ENCODE measurements at places on chromosomes 2 and 18.

DNA sequence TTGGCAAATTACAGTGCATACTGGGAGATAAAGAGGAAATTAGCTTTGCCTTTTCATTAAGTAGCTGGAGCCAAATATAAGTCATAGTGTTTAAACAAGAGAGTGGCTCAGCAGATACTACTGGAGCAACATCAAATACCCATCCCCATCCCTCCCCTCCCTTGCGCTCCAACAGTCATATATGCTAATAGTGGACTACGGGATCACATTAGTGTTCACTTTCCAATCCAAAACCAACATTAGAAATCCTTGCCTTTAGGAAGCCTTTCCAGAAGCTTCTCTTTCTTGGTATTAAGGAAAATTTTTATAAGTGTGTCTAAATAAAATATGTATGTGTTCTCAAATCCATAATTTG is 1669.3 kb downstream of the SUCLG1 start:
- DNase-seq, result no peak
- no peak overlapping the region for H3K27ac ChIP-seq
- no peaks in the 10 kb centered on the region for H3K4me1 ChIP-seq
- no peaks in the 10 kb centered on the region for H3K27me3 ChIP-seq
- H3K36me3 ChIP-seq, result no peaks in the 10 kb centered on the region

GRCh38 chr18:53797998-53798495 is 426.4 kb downstream of the MBD2 start:
- no peaks in the 10 kb centered on the region for H3K27me3 ChIP-seq
- no peak overlapping the region for H3K27ac ChIP-seq
- no peaks in the 10 kb centered on the region for H3K4me1 ChIP-seq
- DNase-seq, result no peak

GRCh38 chr18:384897-385296 is 115.6 kb downstream of the COLEC12 start:
- H3K27me3 ChIP-seq, result peaks cover 24% of the 10 kb centered on the region
- DNase-seq, result no peak
- no peaks in the 10 kb centered on the region for H3K36me3 ChIP-seq
- H3K27ac ChIP-seq, result no peak overlapping the region

- DNase-seq, result no peak
- no peak overlapping the region for H3K4me3 ChIP-seq
- H3K27ac ChIP-seq, result no peak overlapping the region
Observed at GRCh38 chr2:66576311-66576560, 141.3 kb downstream of the MEIS1 start.

- no peak for DNase-seq
- no peak overlapping the region for H3K27ac ChIP-seq
- H3K36me3 ChIP-seq, result peaks cover 7% of the 10 kb centered on the region
- peaks cover 16% of the 10 kb centered on the region for H3K4me1 ChIP-seq
- no peak overlapping the region for H3K4me3 ChIP-seq
Observed at GRCh38 chr2:8392098-8392866, 289.6 kb upstream of the ID2 start.

- peak; percentile 22 for DNase-seq
- H3K27me3 ChIP-seq, result no peaks in the 10 kb centered on the region
- H3K4me3 ChIP-seq, result peak overlapping the region; percentile 69
- H3K4me1 ChIP-seq, result peaks cover 67% of the 10 kb centered on the region
- H3K27ac ChIP-seq, result peak overlapping the region; percentile 72
Observed at GRCh38 chr2:134127496-134127895, 126.4 kb upstream of the MGAT5 start.

DNA sequence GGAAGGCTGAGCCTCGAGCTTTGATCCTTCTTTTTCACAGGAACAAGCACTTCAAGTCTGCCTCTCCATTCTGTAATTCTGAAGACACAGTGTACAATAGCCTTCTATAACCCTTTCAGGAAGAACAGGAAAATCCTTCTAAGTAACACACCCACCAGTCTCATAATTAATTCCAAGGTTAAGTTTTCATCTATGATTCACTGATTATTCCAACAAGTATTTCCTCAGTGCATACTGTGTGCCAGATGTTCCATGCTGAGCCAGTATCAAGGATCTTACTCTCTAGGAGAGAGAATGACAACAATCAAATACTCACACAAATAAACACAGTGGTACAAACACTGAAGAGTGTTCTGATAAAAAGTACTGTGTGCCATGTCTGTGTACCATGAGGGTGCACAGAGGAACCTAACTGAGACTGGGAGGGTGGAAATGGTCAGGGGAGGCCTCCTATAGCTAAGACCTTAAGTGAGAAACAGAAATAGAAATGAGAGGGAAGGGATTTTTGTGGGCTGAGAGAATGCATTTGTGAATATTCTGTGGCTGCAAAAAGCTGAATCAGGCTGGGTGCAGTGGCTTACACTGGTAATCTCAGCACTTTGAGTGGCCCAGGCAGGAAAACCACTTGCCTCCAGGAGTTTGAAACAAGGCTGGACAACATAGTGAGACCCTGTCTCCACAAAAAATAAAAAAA is 7.3 kb upstream of the MTLN start:
- no peaks in the 10 kb centered on the region for H3K4me1 ChIP-seq
- no peak for DNase-seq
- H3K36me3 ChIP-seq, result no peaks in the 10 kb centered on the region

GRCh38 chr2:46849721-46850556 is 65.7 kb downstream of the MCFD2 start:
- no peak overlapping the region for H3K4me3 ChIP-seq
- no peak overlapping the region for H3K27ac ChIP-seq
- no peak for DNase-seq
- peaks cover 59% of the 10 kb centered on the region for H3K27me3 ChIP-seq
- H3K36me3 ChIP-seq, result no peaks in the 10 kb centered on the region

DNA sequence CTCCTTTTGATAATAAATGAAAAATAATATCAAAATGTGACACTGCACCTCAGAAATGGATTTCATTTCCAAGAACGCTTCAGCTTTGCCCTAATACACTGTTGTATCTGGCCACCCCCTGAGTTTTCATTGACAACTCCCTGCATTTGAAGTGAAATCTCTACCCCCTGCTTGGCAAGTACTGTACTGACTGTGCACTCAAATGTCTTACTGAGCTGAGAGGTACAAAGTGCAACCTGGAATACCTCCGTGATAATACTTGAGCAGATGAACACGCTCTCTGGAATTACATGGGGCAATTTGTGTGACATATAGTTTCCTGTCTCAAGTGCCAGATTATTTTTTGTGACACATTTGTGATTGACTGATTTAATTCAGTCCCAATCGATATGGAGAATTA is 231.1 kb downstream of the LRP1B start:
- no peak overlapping the region for H3K4me3 ChIP-seq
- no peaks in the 10 kb centered on the region for H3K4me1 ChIP-seq
- H3K36me3 ChIP-seq, result no peaks in the 10 kb centered on the region
- no peak overlapping the region for H3K27ac ChIP-seq
- no peaks in the 10 kb centered on the region for H3K27me3 ChIP-seq

DNA sequence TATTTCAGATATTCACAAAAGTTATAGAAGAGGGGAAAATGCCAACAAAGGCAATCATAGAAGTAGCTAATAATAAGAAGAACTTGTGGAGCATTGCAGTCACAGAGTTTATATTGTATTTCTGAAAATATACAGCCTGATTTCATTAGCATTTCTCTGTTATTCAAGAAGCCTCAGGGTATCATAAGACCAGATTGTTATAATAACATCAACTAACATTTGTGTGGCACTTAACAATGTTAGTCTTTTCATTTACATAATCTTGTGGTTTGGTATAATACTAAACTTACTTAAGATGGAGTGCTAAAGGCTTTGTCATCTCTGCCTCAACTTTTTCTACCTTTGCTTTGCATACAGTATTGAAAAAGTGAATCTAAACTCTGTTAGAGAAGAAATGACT is 61.6 kb upstream of the TACR1 start:
- H3K4me1 ChIP-seq, result no peaks in the 10 kb centered on the region
- no peak for DNase-seq
- H3K27me3 ChIP-seq, result peaks cover 10% of the 10 kb centered on the region
- H3K36me3 ChIP-seq, result no peaks in the 10 kb centered on the region

- peaks cover 6% of the 10 kb centered on the region for H3K4me1 ChIP-seq
- no peak overlapping the region for H3K4me3 ChIP-seq
- H3K36me3 ChIP-seq, result no peaks in the 10 kb centered on the region
- peaks cover 68% of the 10 kb centered on the region for H3K27me3 ChIP-seq
Observed at GRCh38 chr2:120349440-120349921, 3.5 kb downstream of the INHBB start.

GRCh38 chr2:169819106-169819505 is 5.6 kb downstream of the METTL5 start:
- DNase-seq, result no peak
- H3K4me1 ChIP-seq, result peaks cover 46% of the 10 kb centered on the region
- peaks cover 49% of the 10 kb centered on the region for H3K36me3 ChIP-seq
- H3K27ac ChIP-seq, result no peak overlapping the region
- H3K27me3 ChIP-seq, result no peaks in the 10 kb centered on the region
- no peak overlapping the region for H3K4me3 ChIP-seq

GRCh38 chr2:176356251-176356650 is 87.0 kb downstream of the MTX2 start:
- peaks cover 16% of the 10 kb centered on the region for H3K27me3 ChIP-seq
- H3K27ac ChIP-seq, result no peak overlapping the region
- H3K36me3 ChIP-seq, result peaks cover 3% of the 10 kb centered on the region
- no peaks in the 10 kb centered on the region for H3K4me1 ChIP-seq
- H3K4me3 ChIP-seq, result no peak overlapping the region

DNA sequence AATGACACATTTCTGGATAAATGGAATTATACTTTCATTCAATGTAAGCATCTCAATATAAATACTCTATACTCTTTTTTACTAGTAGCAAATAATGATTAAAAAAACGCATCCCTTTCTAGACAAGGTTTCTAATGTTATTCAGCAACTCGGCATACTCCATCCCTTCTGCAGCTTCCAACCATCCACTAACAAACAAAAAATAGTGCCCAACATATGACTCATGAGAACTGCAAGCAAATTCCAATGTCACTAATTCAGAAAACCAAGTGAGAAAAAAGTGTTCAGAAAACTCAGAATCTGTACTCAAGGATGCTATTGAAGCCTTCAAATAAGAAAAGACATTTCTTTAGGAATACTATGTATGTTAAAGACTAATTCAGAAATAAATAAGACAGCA is 140.0 kb downstream of the BAZ2B start:
- DNase-seq, result no peak
- no peak overlapping the region for H3K27ac ChIP-seq
- peaks cover 9% of the 10 kb centered on the region for H3K36me3 ChIP-seq
- peaks cover 3% of the 10 kb centered on the region for H3K4me1 ChIP-seq

GRCh38 chr2:207881902-207882301 is 112.2 kb upstream of the FZD5 start:
- H3K4me1 ChIP-seq, result no peaks in the 10 kb centered on the region
- no peak for DNase-seq
- peaks cover 7% of the 10 kb centered on the region for H3K36me3 ChIP-seq
- no peak overlapping the region for H3K27ac ChIP-seq

DNA sequence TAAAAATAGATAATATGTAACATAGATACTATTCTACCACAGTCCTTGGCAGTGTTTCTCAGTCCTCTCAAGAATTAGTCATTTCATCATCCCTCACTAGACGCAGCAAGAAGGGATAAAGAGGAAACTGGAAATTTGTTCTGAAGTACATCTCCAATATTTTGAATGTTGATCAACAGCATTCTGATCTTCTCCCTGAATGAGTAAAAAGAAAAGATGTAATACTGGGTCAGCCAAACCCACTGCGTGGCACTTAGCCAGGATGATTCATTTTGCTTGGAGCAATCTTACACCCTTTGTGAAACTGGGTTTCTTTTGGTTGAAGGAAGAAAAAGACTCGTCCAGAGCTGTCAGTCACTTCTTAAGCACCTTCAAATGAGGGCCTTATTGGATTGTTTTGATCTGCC is 54.1 kb downstream of the TAF1B start:
- DNase-seq, result no peak
- H3K27ac ChIP-seq, result peak overlapping the region; percentile 81
- peaks cover 2% of the 10 kb centered on the region for H3K4me1 ChIP-seq
- H3K27me3 ChIP-seq, result no peaks in the 10 kb centered on the region
- H3K4me3 ChIP-seq, result no peak overlapping the region

DNA sequence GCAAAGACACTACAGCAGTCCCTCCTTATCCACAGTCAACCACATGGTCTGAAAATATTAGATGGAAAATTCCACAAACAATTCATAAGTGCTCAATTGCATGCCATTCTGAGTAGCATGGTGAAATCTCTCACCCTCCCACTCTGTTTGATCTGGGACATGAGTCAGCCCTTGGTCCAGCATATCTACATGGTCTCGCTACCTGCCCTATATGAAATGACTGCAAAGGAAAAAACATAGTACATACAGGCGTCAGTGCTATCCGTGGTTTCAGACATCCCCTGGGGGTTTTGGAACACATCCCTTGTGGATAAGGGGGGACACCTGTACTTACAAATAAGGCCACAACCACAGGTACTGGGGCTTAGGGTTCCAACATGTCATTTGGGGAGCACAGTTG is 73.7 kb downstream of the CABLES1 start:
- H3K27ac ChIP-seq, result no peak overlapping the region
- H3K4me3 ChIP-seq, result no peak overlapping the region
- peaks cover 71% of the 10 kb centered on the region for H3K27me3 ChIP-seq
- no peak for DNase-seq

DNA sequence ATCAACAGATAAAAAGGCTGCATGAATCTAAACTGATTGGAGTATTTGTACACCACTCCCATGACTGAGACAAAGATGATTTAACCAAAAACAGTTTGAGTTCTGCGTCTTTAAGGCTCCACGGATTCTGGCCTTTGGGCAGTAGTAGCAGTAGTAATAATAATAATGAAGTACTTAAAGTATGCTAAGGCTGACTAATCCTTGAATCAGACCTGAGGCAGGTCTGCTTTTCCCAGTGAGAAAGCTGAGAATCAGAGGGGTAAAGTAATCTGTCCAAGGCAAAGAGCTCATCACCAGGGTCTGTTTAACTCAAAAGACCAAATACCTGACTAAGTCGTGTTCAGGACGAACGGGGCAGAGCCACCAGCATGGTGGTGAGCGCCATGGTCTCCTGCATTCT is 61.4 kb downstream of the ID2 start:
- no peaks in the 10 kb centered on the region for H3K27me3 ChIP-seq
- H3K27ac ChIP-seq, result no peak overlapping the region
- no peaks in the 10 kb centered on the region for H3K4me1 ChIP-seq
- no peak for DNase-seq
- H3K36me3 ChIP-seq, result peaks cover 9% of the 10 kb centered on the region

- no peaks in the 10 kb centered on the region for H3K27me3 ChIP-seq
- peaks cover 8% of the 10 kb centered on the region for H3K36me3 ChIP-seq
- H3K27ac ChIP-seq, result no peak overlapping the region
- no peaks in the 10 kb centered on the region for H3K4me1 ChIP-seq
- DNase-seq, result no peak
- no peak overlapping the region for H3K4me3 ChIP-seq
Observed at GRCh38 chr2:236061899-236062298, 106.3 kb downstream of the GBX2 start.

DNA sequence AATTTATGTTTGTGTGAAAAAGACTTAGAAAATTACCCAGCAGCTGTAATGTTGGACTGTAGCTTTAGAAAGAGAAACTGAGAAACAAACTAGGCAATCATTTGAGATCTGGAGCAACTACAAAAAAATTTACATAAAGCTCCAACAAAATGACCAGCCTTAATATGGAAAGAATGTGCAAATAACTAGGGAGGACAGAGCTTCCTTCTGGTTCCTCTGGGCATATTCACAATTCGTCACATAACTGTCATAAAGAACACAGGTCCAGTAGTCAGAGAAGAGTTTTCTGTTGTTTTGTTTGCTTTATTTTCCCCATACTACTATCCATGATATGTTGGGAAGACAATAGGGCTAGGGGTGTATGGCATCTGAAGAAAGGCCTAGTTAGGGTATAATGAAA is 416.8 kb upstream of the DSEL start:
- DNase-seq, result no peak
- no peaks in the 10 kb centered on the region for H3K4me1 ChIP-seq
- no peak overlapping the region for H3K4me3 ChIP-seq
- no peak overlapping the region for H3K27ac ChIP-seq

Measured in effector memory CD8-positive, alpha-beta T cell (primary cell).